Ovary (tissue), 10 donors: ENCODE measurements at places on chromosomes 4 and X.

GRCh38 chr4:1978226-1978625 lies 30.5 kb downstream of the NELFA start:
- H3K4me3 ChIP-seq, result no peak overlapping the region
- no peaks in the 10 kb centered on the region for H3K27me3 ChIP-seq
- H3K4me1 ChIP-seq, result no peaks in the 10 kb centered on the region
- H3K27ac ChIP-seq, result no peak overlapping the region

DNA sequence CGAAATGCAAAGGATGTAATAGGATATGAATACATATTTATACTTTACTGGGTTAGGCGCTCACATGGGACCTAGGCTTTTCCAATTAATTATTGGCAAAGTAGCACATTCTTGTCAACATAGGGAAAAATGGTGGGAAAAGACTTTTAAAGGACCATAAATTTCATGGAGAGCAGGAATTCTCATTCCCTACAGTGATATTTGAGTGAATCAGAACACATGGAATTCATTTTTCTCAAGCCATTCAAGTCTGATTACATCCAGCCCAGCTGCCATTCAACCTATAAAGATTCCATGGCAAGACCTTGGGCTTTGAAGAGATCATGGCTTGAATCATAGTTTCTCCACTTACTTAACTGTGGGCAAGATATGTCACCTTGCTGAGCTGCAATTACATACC lies 150.4 kb downstream of the SOWAHB start:
- DNase-seq, result no peak
- H3K4me3 ChIP-seq, result no peak overlapping the region
- H3K36me3 ChIP-seq, result no peaks in the 10 kb centered on the region
- no peaks in the 10 kb centered on the region for H3K4me1 ChIP-seq
- H3K27me3 ChIP-seq, result no peaks in the 10 kb centered on the region

DNA sequence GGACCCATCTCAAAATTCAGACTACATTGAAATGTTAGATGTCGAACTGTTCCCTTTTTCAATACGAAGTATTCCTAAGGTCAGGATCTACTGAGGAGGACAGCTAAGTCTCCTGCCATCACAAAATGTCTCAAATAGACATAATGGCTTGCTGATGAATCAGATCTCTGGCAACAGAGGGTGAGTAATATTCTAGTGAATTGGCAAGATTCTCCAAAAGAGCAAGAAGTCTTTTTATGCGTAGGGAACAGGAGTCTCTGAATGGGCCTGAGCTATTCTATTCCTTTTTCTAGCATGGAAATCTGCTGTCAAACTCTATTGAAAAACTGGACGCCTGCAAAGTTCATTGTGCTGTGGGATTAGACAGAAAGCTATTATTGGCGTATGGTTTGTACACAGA lies 145.4 kb downstream of the FNIP2 start:
- no peaks in the 10 kb centered on the region for H3K27me3 ChIP-seq
- H3K4me3 ChIP-seq, result no peak overlapping the region
- DNase-seq, result no peak
- no peaks in the 10 kb centered on the region for H3K36me3 ChIP-seq
- H3K27ac ChIP-seq, result no peak overlapping the region

GRCh38 chr4:145278341-145279121 lies 98.1 kb upstream of the OTUD4 start:
- H3K27me3 ChIP-seq, result no peaks in the 10 kb centered on the region
- H3K27ac ChIP-seq, result no peak overlapping the region
- no peak overlapping the region for H3K4me3 ChIP-seq
- no peaks in the 10 kb centered on the region for H3K4me1 ChIP-seq

DNA sequence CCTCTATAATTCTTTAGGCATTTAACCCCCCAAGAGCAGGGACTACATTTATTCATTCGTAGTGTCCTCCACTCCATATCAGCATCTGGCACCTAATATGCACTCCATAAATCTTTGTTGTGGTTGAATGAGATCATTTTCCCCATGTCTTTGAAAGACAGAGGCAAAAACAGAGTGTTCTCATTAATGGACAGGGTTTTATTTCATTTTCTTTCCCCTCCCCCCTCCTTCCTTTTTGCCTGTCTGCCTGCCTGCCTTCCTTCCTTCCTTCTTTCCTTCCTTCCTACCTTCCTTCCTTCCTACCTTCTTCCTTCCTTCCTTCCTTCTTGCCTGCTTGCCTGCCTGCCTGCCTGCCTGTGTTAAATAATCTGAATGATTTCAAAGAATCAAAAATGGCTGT lies 83.2 kb downstream of the SHROOM3 start:
- no peak overlapping the region for H3K27ac ChIP-seq
- H3K36me3 ChIP-seq, result no peaks in the 10 kb centered on the region
- H3K4me3 ChIP-seq, result no peak overlapping the region

GRCh38 chr4:169014586-169014985 lies 4.5 kb upstream of the CBR4 start:
- no peaks in the 10 kb centered on the region for H3K36me3 ChIP-seq
- peaks cover 2% of the 10 kb centered on the region for H3K4me1 ChIP-seq
- H3K4me3 ChIP-seq, result no peak overlapping the region
- no peak overlapping the region for H3K27ac ChIP-seq

GRCh38 chr4:151665785-151666127 lies 95.1 kb downstream of the GATB start:
- no peaks in the 10 kb centered on the region for H3K27me3 ChIP-seq
- H3K27ac ChIP-seq, result no peak overlapping the region
- no peaks in the 10 kb centered on the region for H3K4me1 ChIP-seq
- no peaks in the 10 kb centered on the region for H3K36me3 ChIP-seq
- DNase-seq, result no peak
- no peak overlapping the region for H3K4me3 ChIP-seq

GRCh38 chr4:151034829-151035228 lies 19.7 kb upstream of the LRBA start:
- no peak overlapping the region for H3K4me3 ChIP-seq
- H3K36me3 ChIP-seq, result no peaks in the 10 kb centered on the region
- H3K4me1 ChIP-seq, result no peaks in the 10 kb centered on the region
- DNase-seq, result no peak
- no peak overlapping the region for H3K27ac ChIP-seq

GRCh38 chrX:137915466-137915865 lies 349.5 kb downstream of the ZIC3 start:
- H3K27ac ChIP-seq, result no peak overlapping the region
- no peaks in the 10 kb centered on the region for H3K27me3 ChIP-seq
- H3K4me1 ChIP-seq, result no peaks in the 10 kb centered on the region
- no peak overlapping the region for H3K4me3 ChIP-seq
- no peak for DNase-seq

GRCh38 chr4:142367418-142368180 lies 478.5 kb downstream of the INPP4B start:
- H3K4me3 ChIP-seq, result no peak overlapping the region
- no peak overlapping the region for H3K27ac ChIP-seq
- H3K4me1 ChIP-seq, result no peaks in the 10 kb centered on the region
- no peaks in the 10 kb centered on the region for H3K36me3 ChIP-seq
- DNase-seq, result no peak
